Natural killer cell (primary cell): ENCODE measurements at places on chromosomes 7 and 10.

GRCh38 chr7:128359336-128359735 lies 2.2 kb downstream of the PRRT4 start:
- no peak for DNase-seq

DNA sequence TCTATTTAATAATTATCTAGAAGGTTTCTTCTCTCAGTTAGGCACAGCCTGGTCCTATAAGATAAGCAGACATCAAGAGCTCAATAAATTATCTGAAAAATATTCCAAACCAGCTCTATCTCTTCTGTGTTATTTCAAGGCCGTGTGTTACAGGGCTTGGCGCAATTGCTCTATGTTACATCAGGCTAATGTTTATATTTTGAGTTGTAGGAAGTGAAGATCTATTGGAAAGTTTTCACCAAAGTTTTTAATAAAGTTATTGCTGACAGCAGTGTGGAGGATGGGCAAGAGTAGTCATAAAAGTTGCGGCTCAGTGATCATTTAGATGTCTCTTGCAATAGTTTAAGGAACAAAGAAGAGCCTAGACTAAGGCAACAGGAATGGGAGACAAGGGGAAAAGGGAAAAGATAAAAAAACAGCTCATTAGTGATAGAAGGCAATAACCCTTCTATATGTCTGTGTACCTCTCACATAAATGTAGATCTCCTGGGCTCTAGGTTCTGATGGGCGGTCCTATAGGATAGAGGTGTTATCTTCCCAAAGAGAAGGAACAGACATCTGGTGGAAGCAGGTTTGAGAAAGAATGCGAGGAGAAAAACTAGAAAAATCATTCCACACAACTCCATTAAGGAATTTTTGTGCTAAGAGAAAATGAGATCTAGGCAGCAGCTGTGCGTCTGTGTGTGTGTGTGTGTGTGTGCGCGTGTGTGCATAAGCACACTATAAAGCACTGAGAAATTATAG lies 5.9 kb upstream of the ANKRD7 start:
- no peak for DNase-seq

- DNase-seq: no peak
These were observed 508.3 kb downstream of the SORCS3 start for GRCh38 chr10:105149371-105149891.

GRCh38 chr10:132938472-132939339 lies 3.7 kb downstream of the CFAP46 start:
- no peak for DNase-seq

- no peak for DNase-seq
These were observed 246.9 kb upstream of the NEBL start for GRCh38 chr10:21144047-21144446.

DNA sequence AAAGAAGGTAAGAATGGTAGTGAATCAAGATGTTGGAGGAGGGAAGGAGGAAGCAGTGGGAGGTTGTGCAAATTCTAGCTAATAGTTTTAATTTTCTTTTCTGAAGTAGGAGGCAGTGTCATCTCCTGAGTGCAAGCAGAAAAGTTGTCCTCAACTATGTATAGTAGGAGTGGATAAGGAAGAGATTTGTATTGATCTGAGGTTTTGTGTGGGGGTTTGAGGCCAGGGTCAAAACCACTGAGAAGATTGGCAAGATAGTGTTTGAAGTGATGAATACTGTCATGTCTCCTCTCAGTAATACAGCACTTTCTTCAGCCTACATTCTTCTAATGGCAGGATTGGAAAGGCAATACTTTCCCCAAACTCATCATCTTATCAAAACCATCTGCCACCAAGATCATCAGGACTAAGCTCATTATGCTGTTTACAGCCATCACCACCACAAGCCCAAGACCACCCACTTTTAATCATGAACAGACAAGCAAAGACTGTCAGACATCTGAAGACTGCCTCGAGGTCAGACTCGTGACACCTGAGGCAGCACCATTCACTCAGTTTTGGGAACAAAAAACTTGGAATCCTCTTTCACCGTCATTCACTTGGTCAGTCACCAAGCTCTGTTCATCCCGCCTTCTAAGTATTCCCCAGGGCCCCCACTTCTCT lies 1.5 kb upstream of the MIOS start:
- DNase-seq: no peak
